SJCRH30 (cell line): ENCODE measurements at places on chromosomes 11 and 22.

GRCh38 chr11:11414996-11415395 lies 61.9 kb upstream of the CSNK2A3 start:
- H3K27me3 ChIP-seq: no peaks in the 10 kb centered on the region
- no peaks in the 10 kb centered on the region for H3K36me3 ChIP-seq
- H3K27ac ChIP-seq: no peak overlapping the region
- H3K4me1 ChIP-seq: peaks cover 20% of the 10 kb centered on the region
- DNase-seq: no peak

- no peak overlapping the region for H3K27ac ChIP-seq
- no peaks in the 10 kb centered on the region for H3K27me3 ChIP-seq
- H3K4me3 ChIP-seq: no peak overlapping the region
- no peaks in the 10 kb centered on the region for H3K4me1 ChIP-seq
- no peak for DNase-seq
Measured at GRCh38 chr22:33656808-33657628, 263.3 kb downstream of the LARGE1 start.

DNA sequence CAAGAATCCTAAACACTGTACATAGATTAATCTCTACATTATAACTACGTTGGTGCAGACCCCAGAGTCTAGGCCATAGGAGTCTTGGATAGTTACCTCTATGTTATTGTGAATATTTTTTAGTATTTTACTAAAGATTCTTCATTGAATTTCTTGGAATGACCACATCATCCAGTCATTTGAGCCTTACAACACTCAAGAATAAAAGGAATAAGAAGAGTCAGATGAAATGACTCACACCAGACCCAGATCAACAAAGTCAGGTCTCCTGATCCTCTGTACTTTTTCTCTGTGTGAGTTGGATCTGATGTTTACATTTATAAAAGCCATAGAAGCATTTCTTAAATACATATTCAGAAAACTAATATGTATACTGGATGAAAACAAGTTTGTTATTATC lies 179.2 kb upstream of the ARHGAP20 start:
- no peak overlapping the region for H3K27ac ChIP-seq
- no peaks in the 10 kb centered on the region for H3K27me3 ChIP-seq
- H3K4me1 ChIP-seq: no peaks in the 10 kb centered on the region
- H3K36me3 ChIP-seq: no peaks in the 10 kb centered on the region

- peaks cover 32% of the 10 kb centered on the region for H3K4me1 ChIP-seq
- H3K27ac ChIP-seq: peak overlapping the region; percentile 42
- H3K36me3 ChIP-seq: no peaks in the 10 kb centered on the region
- DNase-seq: peak; percentile 81
- no peaks in the 10 kb centered on the region for H3K27me3 ChIP-seq
- no peak overlapping the region for H3K4me3 ChIP-seq
Measured at GRCh38 chr22:22397292-22397870, 111.2 kb downstream of the ZNF280B start.

DNA sequence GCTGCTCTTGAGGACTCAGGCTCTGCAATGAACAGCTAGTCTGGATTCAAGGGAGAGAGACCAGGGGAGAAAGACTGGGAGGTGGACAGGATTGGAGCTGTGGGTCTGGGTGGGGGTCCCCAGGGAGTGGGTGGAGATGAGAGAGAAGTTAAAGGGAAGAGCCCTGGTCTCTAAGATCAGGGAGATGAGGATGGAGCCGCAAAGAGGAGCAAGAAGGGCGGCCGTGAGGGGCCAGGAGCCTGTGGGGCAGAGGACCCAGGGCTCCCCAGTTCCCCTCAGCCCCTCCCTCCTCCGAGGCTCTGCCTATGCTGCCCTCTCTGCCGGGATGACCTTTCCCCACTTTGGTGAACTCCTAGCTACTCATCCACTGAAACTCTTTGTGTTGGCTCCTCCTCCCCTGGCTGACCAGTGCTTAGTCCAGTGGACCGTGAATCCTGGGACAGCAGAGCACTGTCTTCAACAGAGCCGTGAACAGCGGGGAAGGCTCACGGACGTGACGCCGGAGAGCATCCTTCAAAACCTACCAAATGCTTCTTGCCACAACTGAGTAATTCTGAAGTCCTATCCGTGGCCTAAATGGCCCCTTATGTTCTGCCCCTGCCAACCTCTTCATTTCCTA lies 16.4 kb upstream of the RFPL3 start:
- no peak overlapping the region for H3K27ac ChIP-seq
- no peaks in the 10 kb centered on the region for H3K27me3 ChIP-seq
- H3K4me3 ChIP-seq: no peak overlapping the region
- no peaks in the 10 kb centered on the region for H3K4me1 ChIP-seq

DNA sequence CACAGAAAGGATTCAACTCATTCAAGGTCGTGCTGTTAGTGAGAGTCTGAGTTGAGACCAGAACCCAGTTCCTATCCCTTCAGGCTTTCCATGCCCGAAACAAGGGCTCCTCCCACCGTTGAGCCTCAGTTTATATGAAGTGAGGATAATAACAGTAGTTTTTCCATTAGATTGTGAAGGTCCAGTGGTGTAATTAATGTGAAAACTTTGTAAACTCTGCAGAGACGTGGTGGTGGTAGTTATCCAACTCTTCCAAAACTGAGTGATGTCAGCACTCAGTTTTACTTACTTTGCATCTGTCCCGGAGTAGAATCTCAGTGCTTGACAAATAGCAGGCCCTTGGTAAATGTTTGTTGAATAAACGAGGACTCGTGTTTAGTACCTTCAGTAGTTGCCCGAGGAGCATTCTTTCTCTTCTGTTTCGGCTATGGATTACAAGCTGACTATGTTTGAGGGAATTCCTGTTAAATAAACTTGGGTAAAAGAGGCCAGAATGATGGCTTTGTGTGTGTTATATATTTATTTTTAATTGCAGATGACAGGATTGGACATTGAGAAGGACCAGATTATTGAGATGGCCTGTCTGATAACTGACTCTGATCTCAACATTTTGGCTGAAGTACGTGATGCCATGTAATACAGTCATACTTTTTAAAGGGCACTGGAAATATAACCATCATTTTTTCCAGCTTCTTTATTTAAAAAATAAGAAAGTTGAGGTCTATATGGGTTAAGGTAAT lies 1.0 kb downstream of the REXO2 start:
- peaks cover 3% of the 10 kb centered on the region; the same call in 1 of the 2 replicates for H3K36me3 ChIP-seq
- peaks cover 6% of the 10 kb centered on the region for H3K4me1 ChIP-seq

- peaks cover 26% of the 10 kb centered on the region for H3K36me3 ChIP-seq
- peak within 1 kb of the TSS; percentile 81 for H3K4me3 ChIP-seq
- no peaks in the 10 kb centered on the region for H3K27me3 ChIP-seq
- peak within 1 kb of the TSS; percentile 35 for H3K27ac ChIP-seq
- DNase-seq: peak; percentile 57
- H3K4me1 ChIP-seq: peaks cover 9% of the 10 kb centered on the region; the same call in 1 of the 2 replicates
Measured at GRCh38 chr22:49827853-49828598, at the start of gene BRD1. Gene BRD1, minus strand, starts transcription at chr22:49827873. Its CDS starts 3,556 bp downstream, at chr22:49824317.

- H3K4me3 ChIP-seq: no peak overlapping the region
- no peak for DNase-seq
- H3K27me3 ChIP-seq: no peaks in the 10 kb centered on the region
- no peaks in the 10 kb centered on the region for H3K4me1 ChIP-seq
Measured at GRCh38 chr11:105861225-105861624, 160.8 kb downstream of the MSANTD4 start.

GRCh38 chr11:13174090-13174489 lies 103.5 kb upstream of the BMAL1 start:
- H3K27ac ChIP-seq: no peak overlapping the region
- H3K36me3 ChIP-seq: peaks cover 2% of the 10 kb centered on the region; the same call in 1 of the 2 replicates
- no peak for DNase-seq
- H3K4me3 ChIP-seq: no peak overlapping the region
- H3K27me3 ChIP-seq: no peaks in the 10 kb centered on the region

GRCh38 chr11:96050435-96051182 lies 126.7 kb upstream of the MTMR2 start:
- no peak overlapping the region for H3K4me3 ChIP-seq
- H3K27ac ChIP-seq: no peak overlapping the region
- DNase-seq: no peak
- H3K4me1 ChIP-seq: peaks cover 16% of the 10 kb centered on the region; the same call in 1 of the 2 replicates
- H3K36me3 ChIP-seq: no peaks in the 10 kb centered on the region

DNA sequence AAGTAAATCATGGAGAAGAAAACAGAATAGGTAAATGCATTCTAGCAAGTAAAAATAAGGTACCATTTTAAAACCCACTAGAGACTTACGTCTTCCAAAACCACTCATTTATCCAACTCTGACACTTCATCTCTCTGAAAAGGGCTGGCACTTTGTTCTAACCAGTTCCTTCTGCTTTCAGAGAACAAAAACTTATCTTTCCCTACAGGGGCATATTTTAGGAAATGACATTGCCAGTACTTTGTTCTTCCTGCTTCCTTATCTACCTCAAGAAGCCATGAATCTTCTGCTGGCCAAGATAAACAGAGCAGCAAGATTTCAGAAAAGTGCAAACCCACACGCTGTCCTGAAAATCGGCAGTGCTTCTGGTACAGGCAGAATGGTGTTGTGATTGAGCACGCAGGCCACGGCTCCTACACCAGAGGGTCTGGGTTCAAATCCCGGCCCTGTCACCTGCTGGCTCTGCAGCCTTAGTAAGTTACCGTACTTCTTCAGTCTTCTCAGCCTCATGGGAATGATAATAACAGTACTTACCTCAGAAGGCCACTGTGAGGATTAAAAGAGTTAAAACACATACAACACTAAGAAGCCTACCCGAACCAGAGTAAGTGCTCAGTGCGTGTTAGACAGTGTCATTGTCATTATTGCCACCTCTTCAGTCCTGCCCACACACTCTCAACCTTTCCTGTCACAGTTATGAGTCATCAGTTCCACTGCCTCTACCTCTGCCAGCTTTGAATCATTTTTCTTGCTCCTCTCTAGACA lies 11.0 kb downstream of the MPZL3 start:
- H3K36me3 ChIP-seq: no peaks in the 10 kb centered on the region
- H3K4me3 ChIP-seq: no peak overlapping the region
- H3K4me1 ChIP-seq: no peaks in the 10 kb centered on the region

DNA sequence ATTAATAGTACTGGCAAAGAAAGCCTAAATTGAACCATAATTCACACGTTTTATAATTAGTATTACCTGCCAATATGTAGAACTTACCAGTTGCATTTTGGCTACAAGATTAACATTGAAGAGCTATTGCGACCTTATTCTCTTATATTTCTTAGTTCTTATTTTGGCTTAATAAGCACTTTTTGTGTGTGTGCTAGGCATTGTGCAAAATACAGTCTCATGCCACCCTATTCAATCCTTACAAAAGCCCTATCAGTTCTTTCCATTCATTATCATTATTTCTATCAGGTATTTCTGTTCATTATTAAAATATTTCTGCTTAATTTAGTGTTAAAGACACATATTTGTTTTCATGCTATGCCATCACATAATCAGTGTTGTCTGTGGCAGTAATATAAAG lies 41.2 kb downstream of the MAML2 start:
- no peaks in the 10 kb centered on the region; the same call in 1 of the 2 replicates for H3K4me1 ChIP-seq
- H3K27ac ChIP-seq: no peak overlapping the region
- no peak for DNase-seq

- no peak for DNase-seq
- no peak overlapping the region for H3K27ac ChIP-seq
- no peaks in the 10 kb centered on the region for H3K36me3 ChIP-seq
Measured at GRCh38 chr11:13134066-13134465, 125.0 kb downstream of the RASSF10 start.

GRCh38 chr22:36281781-36282327 lies 28.9 kb downstream of the APOL1 start:
- peaks cover 37% of the 10 kb centered on the region for H3K36me3 ChIP-seq
- no peak for DNase-seq
- no peaks in the 10 kb centered on the region for H3K27me3 ChIP-seq

GRCh38 chr11:16126362-16126761 lies 230.0 kb downstream of the SOX6 start:
- H3K27ac ChIP-seq: peak overlapping the region; percentile 50
- H3K4me3 ChIP-seq: no peak overlapping the region
- H3K4me1 ChIP-seq: peaks cover 29% of the 10 kb centered on the region
- DNase-seq: peak; percentile 91
- no peaks in the 10 kb centered on the region for H3K36me3 ChIP-seq

DNA sequence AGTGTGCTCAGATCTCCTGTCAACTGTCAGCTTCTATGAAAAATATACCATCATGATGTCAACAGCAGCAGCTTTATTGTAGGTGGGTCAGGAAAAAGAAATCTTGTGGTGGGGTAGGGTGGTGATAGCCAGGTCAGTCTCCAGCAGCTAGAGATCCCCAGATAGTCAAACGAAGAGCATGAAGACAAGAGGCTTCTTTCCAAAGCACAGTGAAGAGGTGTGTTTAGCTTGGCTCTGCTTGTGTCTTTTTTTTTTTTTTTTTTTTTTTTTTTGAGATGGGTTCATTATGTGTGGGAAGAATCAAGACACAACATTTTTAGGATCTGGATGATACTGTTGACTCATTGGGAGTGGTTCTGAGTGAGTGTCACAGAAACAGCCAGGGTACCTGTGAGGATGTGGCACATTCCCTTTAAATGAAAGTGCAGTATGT lies 1075.5 kb downstream of the NTM start:
- H3K27ac ChIP-seq: no peak overlapping the region
- H3K4me1 ChIP-seq: no peaks in the 10 kb centered on the region
- DNase-seq: no peak
- H3K27me3 ChIP-seq: no peaks in the 10 kb centered on the region

- H3K27ac ChIP-seq: no peak overlapping the region
- H3K27me3 ChIP-seq: no peaks in the 10 kb centered on the region
- DNase-seq: peak; percentile 21
- no peaks in the 10 kb centered on the region for H3K36me3 ChIP-seq
- H3K4me1 ChIP-seq: no peaks in the 10 kb centered on the region
Measured at GRCh38 chr11:108871152-108871551, 206.3 kb downstream of the DDX10 start.

GRCh38 chr22:46764140-46764680 lies 1.8 kb downstream of the TBC1D22A start:
- H3K4me3 ChIP-seq: no peak overlapping the region
- H3K4me1 ChIP-seq: peaks cover 2% of the 10 kb centered on the region
- H3K27ac ChIP-seq: no peak overlapping the region
- H3K27me3 ChIP-seq: no peaks in the 10 kb centered on the region
- no peaks in the 10 kb centered on the region for H3K36me3 ChIP-seq

GRCh38 chr11:64352995-64353714 lies 5.8 kb upstream of the RPS6KA4 start:
- H3K36me3 ChIP-seq: no peaks in the 10 kb centered on the region
- no peak overlapping the region; the same call in 1 of the 2 replicates for H3K27ac ChIP-seq

- no peaks in the 10 kb centered on the region for H3K36me3 ChIP-seq
- no peak for DNase-seq
- H3K27ac ChIP-seq: no peak overlapping the region
- no peak overlapping the region for H3K4me3 ChIP-seq
- H3K27me3 ChIP-seq: no peaks in the 10 kb centered on the region
- H3K4me1 ChIP-seq: no peaks in the 10 kb centered on the region
Measured at GRCh38 chr11:115378557-115378956, 125.7 kb downstream of the CADM1 start.

DNA sequence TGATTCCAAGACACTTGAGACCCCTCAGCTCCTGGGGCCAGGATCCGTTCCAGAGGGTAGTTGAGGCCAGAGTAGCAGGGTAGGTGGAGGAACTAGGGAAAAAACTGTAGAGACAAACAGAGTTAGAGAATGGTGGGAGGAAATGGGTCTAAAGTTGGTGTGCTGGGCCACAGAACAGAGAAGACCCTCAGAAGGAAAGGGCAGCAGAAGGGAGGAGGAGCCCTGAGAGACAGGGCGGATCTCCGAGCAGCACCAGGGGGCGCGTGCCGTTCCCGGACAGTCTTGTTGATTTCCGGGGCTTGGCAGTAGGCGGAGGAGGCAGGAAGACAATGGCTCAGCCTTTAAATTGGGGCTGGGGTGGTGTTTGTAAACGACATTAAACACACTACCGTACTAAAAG lies 2.4 kb upstream of the CECR2 start:
- H3K4me3 ChIP-seq: no peak overlapping the region
- no peaks in the 10 kb centered on the region for H3K4me1 ChIP-seq
- peak; percentile 43 for DNase-seq
- no peaks in the 10 kb centered on the region for H3K27me3 ChIP-seq
- H3K36me3 ChIP-seq: no peaks in the 10 kb centered on the region

- no peak overlapping the region for H3K4me3 ChIP-seq
- no peaks in the 10 kb centered on the region for H3K27me3 ChIP-seq
- no peak for DNase-seq
- peaks cover 17% of the 10 kb centered on the region; the same call in 1 of the 2 replicates for H3K4me1 ChIP-seq
Measured at GRCh38 chr11:11540157-11540556, 81.6 kb downstream of the GALNT18 start.
